ENCODE measurements at places on chromosomes 3 and 15.

GRCh38 chr15:90028376-90028944, 27.3 kb downstream of the ZNF710 start:
- no peak for DNase-seq

GRCh38 chr3:104349836-104350235, 1016.9 kb upstream of the ALCAM start:
- no peak for DNase-seq

- no peak for DNase-seq
These were observed 125.2 kb downstream of the OCA2 start for GRCh38 chr15:27973886-27974285.

DNA sequence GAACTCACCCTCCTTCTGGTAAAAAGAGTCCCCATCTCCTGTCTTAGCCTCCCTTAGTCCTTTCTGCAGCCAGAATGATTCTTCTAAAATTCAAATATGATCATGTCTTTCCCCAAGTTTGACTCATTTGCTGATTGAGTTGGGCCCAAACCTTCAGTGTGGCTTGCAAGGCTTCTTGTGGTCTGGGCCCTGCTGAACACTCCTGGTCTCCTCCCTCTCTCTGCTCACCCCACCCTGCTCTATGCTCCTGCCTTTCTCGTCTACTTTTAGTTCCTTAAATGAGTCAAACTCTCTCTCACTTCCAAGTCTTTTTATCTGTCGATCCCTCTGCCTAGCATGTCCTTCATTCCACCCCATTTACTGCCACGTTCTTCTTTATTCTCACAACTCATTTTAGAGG, 72.6 kb downstream of the CCR1 start:
- DNase-seq: no peak

- DNase-seq: no peak
These were observed 10.2 kb downstream of the CTSH start for GRCh38 chr15:78934655-78935023.

DNA sequence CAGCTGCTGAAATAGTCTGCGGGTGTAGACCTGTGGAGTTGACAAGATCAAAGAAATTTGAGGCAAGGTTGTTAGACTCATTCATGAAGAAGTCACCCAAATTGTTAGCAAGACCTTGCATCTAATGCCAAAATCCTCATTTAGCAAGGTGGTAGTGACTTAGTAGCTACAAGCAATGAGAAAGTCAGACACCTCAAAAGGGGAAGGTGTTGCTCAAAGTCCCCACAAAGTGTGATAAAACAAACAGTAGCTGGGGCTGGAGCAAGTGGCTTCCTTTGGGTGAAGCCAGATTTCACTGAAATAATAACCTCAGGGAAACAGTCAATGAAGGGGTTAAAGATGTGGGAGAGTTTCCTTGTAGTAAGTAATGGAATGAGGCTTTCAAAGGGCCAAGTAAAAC, 44.9 kb downstream of the CD86 start:
- no peak for DNase-seq

- no peak for DNase-seq
These were observed 208.6 kb downstream of the ZIC4 start for GRCh38 chr3:147197739-147198138.

DNA sequence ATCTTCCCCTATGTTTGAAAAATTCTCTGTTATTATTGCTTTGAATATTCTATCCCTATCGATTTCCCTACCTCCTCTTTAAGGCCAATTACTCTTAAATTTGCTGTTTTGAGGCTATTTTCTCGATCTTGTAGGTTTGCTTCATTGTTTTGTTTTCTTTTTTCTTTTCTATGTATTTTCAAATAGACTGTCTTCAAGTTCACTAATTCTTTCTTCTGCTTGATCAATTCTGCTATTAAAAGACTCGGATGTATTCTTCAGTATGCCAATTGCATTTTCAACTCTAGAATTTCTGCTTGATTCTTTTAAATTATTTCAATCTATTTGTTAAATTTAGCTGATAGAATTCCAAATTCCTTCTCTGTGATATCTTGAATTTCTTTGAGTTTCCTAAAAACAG, 144.0 kb upstream of the NANOGP8 start:
- DNase-seq: no peak

GRCh38 chr3:21781355-21781754, 30.3 kb upstream of the ZNF385D start:
- DNase-seq: no peak

DNA sequence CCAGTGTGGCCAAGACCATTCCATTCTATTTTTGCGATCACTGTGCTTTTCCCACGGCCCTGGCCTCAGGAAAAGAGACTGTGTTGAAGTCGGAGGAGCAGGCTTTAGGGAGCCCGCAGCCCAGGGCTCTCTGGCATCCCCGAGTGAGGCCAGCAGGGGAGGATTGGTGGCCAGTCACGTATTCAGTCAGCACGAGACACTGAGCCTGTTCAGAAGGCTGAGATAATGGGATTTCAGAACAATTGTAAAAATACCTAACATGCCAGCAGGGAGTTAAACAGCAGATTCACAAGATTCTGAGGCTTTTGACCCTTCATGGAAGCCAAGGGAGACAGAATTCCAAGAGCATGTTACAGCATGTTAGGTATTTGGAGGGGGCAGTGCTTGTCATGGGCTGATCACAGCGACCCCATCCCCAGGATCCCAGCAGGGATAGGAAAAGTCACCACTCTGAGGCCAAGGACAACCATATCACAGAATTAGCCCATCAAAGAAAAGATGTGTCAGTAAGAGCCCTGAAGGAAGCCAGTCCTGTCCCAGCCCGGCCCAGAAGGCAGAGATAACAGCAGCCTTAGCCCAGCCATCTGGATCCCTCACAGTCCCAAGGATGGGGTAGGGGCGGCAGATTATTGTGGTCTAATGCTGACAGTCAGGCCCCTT, 40.6 kb downstream of the AMOTL2 start:
- DNase-seq: peak; percentile 98

DNA sequence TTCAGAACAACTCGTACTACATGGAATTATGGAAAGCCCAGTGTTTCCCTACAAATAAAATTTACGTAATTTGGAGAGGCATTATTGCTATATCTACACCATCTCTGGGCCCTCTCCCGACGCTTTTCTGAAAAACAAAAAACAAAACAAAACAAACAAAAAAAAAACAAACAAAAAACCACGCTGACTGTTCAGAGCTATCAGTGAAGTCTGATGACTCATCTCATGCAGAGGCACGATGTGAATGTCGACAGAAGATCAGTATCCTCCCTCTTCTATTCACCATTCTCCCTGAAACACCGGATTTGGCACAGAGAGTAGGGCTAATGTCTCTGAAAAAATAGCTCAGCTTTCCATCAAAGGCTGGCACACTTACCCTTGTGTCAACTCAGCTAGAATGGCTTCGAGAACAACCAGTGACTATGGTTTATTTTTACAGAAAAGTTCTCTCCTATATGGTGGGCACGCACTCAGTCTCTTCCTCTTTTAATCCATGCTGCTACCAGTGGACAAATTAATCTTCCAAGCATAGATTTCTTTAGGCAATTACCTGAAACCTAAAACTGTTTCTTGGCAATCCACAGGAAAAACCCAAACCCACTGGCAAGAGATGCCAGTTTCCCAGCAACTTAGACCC, 1.5 kb downstream of the CRBN start:
- no peak for DNase-seq

DNA sequence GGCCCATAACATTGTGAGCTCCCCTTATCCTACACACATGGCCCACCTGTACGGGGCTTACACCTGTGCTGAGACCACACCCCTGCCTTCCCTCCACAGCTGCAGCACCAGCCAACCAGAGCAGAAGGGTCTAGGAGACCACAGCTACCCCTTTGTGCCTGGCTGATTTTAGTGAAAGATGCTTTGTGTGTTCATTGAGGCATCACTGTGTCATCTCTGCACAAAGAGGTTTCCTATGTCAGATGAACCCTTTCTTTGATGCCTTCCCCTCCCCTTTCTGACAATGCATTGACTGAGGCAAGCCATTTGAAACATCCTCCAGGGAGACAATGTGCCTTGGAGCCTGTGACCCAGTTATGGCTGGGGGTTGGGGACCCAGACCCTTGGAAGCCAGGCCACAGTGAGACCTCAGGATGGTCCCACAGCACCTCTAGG, 54.9 kb upstream of the SLC7A14 start:
- DNase-seq: no peak

GRCh38 chr15:87639305-87640011, 617.1 kb downstream of the NTRK3 start:
- DNase-seq: no peak

DNA sequence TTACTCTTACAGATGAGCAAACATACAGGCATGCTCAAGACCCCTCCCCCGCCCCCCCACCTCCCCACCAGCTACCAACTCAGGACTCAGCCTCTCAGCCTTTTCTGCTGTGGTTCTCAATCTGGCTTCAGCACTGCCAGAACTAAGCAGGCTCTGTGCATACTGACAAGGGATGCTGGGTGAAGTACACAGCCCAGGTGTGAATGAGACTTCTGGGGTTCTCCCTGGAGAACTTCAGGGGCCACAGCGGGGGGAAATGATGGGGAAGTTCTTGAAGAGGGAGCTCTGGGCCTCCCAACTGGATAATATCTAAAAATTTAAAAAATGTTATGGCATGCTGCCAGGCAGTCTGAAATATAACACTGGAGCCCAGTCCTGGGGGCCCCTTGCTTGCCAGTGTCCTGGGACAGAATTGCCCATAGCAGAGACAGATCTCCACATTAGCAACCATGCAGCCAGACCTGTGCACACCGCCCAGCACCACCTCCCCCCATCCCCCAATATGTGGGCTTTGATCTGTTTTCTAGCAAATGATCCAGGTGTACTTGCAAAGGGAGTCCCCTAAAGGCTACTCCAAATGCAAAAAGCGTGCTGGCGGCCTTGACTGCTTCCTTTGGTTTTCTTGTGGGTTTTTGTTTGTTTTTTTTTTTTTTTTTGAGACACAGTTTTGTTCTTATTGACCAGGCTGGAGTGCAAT, 41.4 kb downstream of the PGPEP1L start:
- DNase-seq: no peak

DNA sequence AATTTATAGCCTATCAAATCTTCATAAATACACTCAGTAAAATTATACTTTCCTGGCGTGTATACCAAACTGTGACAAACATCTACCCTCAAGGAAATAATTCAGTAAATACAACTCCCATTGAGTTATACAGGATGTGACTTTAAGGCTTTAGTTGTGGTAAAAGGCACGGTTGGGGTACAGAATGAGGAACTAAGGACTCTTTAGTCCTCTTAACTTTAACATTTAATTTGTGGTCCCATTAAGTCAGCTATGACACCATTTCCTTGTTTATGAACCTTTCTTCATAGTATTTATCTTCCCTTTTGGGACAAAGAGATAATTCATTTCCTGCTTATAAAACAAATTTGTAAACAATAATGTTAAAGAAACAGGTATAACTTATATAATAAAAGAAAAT, 30.2 kb downstream of the IFT80 start:
- DNase-seq: no peak

GRCh38 chr3:48656061-48656840, 6.4 kb downstream of the CELSR3 start:
- DNase-seq: peak; percentile 44

GRCh38 chr3:120177151-120177550, 82.9 kb upstream of the GSK3B start:
- DNase-seq: peak; percentile 94

- DNase-seq: no peak
These were observed 48.9 kb downstream of the TGFBR2 start for GRCh38 chr3:30655187-30655812.

DNA sequence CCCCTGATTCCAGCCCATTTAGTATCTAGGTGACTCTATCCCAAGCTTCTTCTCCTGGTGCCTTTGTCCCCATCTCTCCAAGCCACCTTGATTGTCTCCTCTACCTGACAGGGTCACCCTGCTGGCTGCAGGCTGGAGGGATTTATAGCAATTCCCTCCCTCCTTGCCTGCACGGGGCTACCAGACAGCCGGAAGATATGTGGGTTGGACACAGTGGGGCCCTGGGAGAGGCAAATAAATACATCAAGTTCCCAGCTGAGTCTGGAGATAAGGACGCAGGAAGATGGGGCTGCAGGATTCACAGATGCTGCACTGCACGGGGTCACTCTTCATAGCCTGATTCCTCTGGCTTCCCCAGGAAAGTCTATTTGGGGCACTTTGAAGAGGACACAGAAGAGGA, 9.3 kb upstream of the ISLR2 start:
- no peak for DNase-seq

DNA sequence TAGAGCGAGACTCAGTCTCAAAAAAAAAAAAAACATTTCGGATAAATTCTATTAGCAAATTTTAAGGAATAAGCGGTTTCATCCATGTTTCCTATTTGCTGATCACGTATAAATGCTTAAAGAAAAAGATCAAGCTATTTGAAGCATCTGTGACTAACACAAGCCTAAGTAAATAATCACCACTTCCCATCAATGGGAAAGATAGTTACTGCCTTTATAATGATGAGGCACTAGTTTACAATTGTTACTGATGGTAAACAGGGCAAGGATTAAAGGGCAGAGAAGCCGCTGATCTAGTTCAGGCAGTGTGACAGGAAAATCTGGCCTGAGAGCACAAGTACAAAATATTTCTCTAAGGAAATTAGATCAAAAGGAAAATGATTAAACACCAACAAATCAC, 13.7 kb downstream of the CLPX start:
- DNase-seq: no peak

DNA sequence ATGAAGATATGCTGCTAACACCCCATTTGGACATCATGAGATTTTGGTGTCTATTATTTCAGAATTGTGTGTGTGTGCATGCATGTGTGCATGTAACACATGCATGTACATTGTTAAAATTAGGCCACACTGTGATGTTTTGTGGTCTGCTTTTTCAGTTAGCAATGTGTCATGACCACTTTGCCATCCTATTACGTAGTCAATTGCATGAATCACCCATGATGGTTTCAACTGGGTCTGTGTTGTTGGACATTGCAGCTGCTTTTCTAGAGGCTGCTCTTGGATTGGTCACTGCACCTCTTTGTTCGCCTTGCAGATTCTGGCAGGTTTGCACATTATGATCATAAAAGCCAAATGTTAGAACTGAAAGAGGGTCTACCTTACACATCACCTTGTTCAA, 101.0 kb upstream of the THBS1 start:
- no peak for DNase-seq

GRCh38 chr15:64507293-64507802, 47.0 kb downstream of the ZNF609 start:
- DNase-seq: no peak

DNA sequence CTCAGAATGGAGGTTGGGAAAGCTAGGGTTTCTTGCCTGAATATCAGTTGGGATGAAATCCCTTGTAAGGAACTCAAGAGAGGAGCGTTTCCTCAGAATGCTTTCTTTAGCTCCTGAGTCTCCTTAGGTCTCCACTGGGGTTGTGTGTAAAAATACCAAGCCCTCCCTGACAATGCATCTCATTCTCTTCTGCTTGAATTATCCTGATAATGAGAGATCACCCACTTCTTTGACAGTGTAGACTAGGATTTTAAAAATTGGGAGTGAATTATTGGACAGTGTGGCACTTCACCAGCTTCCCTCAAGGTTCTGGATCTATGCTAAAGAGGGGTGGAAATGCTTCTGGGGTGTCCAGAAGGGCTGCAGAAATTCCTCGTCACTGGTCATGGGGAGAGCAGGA, 41.8 kb upstream of the POLG start:
- no peak for DNase-seq

- no peak for DNase-seq
These were observed 117.2 kb downstream of the THRB start for GRCh38 chr3:24377218-24377993.

Measured in MG63 (cell line).